Stimulated activated CD4-positive, alpha-beta T cell treated with anti-CD3 and anti-CD28 coated beads, Interleukin-1b, Interleukin-23, amount 100 ng/mL, for 1 hour (primary cell): ENCODE measurements at places on chromosomes 12 and 14.

DNA sequence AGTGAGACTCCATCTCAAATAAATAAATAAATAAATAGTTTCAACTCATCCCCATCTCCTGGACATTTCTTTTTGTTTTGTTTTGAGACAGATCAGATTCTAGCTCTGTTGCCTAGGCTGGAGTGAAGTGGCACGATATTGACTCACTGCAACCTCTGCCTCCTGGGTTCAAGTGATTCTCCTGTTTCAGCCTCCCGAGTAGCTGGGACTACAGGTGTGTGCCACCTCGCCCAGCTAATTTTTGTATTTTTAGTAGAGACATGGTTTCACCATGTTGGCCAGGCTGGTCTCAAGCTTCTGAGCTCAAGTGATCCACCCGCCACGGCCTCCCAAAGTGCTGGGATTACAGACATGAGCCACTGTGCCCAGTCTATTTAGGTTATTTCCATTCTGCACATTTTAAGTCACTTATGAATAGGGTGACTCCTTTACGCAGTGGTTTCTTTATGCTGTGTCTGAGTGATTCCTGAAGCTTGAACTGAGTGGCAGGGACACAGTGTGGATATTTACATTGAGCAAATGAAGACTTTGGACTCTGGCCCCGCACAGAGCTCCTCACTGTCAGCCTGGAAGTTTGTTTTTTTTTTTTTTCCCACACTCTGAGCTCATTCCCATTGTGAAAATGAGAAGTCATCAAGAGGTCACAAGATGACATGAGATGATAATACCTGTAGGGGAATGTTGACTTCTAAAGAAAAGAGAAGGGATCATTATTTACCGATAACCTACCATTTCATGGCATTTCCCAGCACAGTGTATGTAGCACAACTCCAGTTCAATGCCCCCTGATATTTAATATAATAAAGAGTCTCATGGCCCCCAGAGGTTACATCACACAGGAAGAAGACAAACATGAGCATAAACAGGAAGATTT lies 72.6 kb downstream of the TBX3 start:
- no peak for DNase-seq

DNA sequence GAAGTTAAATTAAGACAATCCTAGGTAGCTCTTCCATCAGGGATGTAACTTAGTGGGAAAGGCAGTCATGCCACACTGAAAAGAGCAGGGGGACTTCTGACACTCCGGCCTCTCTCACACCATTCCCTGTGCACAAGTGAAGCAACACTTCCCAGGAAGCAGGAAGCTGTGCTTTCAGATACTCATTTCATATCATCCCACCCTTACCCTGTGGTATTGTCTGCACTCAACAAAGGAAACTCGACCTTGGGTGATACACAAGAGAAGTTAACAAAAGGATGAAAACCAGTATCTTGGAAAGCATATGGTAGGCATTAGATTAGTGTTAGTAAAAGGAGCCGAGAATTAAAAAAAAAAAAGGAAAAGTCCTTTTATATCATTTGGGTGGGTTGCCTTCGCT lies 61.3 kb upstream of the MDM1 start:
- DNase-seq = no peak

GRCh38 chr12:71440763-71441748 lies 1.5 kb downstream of the LGR5 start:
- no peak for DNase-seq

- DNase-seq = no peak
These were observed 10.6 kb upstream of the PUS1 start for GRCh38 chr12:131918311-131919050.

DNA sequence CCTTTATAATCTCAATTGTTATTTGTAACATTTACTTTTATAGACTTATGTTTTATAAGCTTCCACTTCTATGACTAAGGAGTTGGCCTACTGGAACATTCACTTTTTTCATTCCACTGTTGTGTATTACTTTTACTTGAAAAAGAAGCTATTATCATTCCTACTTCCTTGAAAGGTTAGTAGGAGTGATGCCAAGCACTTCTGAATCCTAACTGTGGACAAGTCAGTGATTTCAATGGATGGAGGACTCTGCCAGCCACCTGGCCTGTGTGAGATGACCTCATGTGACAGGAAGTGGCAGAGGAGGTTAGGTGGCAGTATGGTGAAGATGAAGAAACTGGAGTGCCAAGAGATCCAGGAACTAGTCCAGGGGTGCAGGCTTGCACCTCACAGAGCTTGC lies 46.0 kb downstream of the TECPR2 start:
- no peak for DNase-seq

GRCh38 chr14:54568821-54569595 lies 2.1 kb downstream of the SAMD4A start:
- DNase-seq = no peak

DNA sequence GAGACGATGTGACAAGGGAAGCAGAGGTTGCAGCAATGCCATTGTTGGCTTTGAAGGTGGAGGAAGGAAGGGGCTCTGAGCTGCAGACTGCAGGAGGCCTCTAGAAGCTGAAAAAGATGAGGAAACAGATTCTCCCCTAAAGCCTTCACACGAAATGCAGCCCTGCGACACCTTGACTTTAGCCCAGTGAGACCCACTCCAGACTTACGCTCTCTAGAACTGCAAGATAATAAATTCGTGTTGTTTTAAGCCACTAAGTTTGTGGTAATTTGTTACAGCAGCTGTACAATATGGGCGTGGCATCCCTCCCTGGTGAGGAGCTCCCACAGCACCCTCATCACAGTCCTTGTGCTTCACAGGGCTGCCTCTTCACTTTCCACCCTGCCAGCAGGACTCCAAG lies 53.2 kb downstream of the GOLGA5 start:
- DNase-seq = no peak

DNA sequence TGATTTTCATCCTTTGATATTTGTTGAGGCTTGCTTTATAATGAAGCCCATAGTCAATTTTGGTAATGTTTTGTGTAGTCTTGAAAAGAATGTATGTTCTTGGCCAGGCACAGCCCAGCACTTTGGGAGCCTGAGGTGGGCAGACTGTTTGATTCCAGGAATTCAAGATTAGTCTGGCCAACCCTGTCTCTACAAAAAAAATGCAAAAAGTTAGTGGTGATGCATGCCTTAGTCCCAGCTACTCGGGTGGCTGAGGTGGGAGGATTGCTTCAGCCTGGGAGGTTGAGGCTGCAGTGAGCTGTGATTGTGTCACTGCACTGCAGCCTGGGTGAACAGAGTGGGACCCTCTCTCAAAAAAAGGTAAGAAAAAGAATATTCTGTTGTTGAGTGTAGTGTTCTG lies 10.8 kb downstream of the ETNK1 start:
- no peak for DNase-seq

GRCh38 chr12:1859643-1860042 lies 39.3 kb downstream of the LRTM2 start:
- no peak for DNase-seq

DNA sequence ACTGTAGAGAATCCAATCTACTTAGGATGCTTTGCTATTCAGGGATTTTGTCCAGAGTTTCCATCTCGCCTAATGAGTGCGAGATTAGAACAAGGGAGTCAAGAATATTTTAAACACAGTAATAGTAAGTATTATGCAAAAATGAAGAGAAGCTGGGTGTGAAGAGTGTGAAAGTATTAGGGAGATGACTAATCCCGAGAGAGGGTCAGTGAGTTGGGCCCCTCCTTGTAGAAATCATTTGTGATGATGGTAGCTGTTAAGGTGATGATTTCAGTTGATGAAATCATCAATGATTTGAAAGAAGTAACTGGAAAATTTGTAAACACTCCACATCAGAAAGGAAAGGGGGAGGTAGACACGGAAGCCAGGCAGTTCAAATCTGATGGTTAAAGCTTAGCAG lies 478.9 kb upstream of the MGAT4C start:
- DNase-seq = no peak

- DNase-seq = no peak
These were observed 18.5 kb upstream of the KLRD1 start for GRCh38 chr12:10289005-10289754.

- no peak for DNase-seq
These were observed 518.1 kb downstream of the TRHDE start for GRCh38 chr12:72790273-72790672.

GRCh38 chr12:97875064-97875463 lies 412.5 kb downstream of the RMST start:
- DNase-seq = no peak

- no peak for DNase-seq
These were observed 15.3 kb upstream of the NTF3 start for GRCh38 chr12:5416571-5416970.

- DNase-seq = no peak
These were observed 46.7 kb downstream of the PTGER2 start for GRCh38 chr14:52360831-52361230.

DNA sequence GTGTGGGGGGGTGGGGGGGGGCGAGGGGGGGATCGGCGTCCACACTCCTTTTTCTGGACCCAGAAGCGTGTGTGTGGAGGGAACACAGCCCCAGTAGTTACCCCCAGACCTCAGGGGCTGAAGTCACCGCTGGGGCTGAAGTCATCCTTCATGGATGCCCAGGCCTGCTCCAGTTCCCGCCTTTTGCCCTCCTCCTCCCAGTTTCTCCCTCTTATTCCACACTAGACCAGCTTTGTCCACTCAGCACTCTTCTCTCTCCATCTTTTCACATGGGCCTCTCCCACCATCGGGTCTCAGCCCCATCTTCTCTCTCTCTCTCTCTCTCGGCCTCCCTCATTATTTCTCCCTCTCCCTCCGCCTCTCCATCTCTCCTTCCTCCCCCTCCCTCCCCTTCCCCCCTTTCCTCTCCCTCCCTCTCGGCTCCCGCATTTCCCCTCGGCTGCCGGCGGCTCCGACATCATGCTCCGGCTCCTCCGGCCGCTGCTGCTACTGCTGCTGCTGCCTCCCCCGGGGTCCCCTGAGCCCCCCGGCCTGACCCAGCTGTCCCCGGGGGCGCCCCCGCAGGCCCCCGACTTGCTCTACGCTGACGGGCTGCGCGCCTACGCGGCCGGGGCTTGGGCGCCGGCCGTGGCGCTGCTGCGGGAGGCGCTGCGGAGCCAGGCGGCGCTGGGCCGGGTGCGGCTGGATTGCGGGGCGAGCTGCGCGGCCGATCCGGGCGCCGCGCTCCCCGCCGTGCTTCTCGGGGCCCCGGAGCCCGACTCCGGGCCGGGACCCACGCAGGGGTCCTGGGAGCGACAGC lies at the start of gene P3H3:
Gene P3H3, plus strand, starts transcription at position 426 of the 799 bp plus-strand sequence. Its CDS starts 34 bp downstream, at position 460.
- no peak for DNase-seq

GRCh38 chr12:101619858-101620761 lies 25.3 kb downstream of the MYBPC1 start:
- DNase-seq = no peak

- no peak for DNase-seq
These were observed 1891.5 kb upstream of the SEL1L start for GRCh38 chr14:83425138-83425537.

DNA sequence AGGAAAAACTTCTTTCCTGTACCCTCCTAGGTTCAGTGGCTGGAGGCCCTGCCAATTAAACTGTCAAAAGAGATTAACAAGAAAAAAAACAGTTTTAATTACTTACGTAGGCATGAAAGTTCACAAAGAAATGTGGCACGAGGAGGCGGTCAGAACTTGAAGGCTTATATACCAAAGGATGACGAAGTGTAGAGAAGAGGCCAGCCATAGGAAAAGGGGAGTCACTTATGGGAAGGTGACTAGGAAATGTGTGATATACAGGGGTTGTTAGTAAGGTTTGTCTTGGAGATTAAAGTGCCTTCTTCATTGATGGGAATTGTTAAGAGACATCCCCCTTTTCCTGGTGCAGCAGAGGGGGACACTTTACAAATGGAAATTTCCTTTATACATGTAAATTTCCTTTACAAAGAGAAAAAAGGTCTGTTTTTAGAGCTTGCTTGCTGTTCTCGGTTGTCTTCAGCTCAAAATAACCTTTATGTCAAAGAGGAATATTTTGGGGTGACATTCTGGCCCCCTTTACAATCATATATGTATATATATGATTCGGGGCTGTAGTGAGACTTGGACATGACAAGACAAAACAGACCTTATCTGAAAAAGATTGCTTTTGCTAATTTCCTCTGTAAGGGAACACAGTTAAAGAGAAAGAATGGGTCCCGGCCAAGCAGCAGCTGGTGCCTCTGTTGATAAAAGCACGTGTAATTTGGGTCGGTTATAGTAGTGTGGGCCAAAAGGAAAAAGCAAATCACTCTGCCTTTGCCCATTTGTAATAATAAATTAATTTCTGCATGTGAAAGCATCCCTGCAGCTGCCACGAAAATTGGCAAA lies 38.6 kb downstream of the SYNE2 start:
- no peak for DNase-seq

DNA sequence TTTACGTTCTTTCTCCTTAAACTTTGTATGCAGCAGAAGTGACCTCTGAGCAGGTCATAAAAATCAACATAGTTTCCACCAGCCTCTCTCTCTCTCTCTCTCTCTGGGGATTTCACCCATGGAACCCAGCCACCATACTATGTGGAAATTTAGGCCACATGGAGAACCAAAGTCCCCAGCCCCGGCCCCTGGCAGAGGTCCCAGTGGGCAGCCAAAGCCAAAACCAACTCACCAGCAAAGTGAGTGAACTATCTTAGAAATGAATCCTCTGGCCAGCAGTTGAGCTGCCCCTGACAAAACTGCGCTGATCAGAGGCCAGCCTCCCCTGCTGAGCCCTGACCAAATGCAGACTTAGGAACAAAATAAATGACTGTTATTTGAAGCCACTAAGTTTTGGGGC lies 9.2 kb downstream of the DUSP6 start:
- DNase-seq = no peak

GRCh38 chr12:111455448-111456320 lies 50.0 kb downstream of the SH2B3 start:
- no peak for DNase-seq

DNA sequence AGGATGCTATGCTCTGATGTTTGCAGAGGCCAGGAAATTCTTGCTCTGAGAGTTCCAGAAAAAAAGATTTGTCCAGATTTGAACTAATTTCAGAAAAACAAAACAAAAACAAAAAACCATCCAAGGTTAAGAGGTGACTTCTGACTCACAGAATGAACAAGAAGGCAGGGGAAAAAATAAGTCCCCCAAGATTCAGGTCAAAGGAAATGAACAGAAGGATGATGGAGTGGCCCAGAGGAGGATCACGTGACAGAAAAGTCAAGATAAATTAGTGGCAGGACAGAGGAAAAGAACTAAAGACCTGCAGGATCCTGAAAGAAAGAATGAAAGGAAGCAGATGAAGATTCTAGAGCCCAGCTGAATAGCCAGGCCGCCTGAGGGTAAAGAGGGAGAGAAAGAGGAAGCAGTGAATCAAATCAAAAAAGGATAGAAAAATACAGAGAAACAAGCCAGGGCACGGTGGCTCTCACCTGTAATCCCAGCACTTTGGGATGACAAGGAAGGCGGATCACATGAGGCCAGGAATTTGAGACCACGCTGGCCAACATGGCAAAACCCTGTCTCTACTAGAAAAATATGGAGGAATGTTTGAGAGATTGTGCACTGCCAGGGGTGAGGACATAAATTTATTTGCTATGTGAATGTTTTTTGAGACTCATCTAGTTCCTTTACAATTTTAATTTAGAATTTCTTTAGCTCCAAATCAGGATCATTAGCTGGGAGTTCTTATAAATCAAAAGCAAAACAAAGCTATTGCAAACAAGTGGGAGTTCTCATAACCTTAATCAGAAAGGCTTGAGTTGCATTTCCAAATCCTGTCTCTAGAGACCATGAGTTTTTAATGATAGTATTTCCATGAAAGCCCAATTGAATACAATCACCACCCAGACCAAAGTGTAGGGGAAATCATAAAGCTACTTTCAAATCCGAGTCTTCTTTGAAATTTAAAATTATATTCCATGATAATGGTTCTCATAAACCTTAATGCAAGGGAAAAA lies 217.1 kb upstream of the PLEKHG7 start:
- no peak for DNase-seq
